ENCODE measurements at places on chromosomes 5 and 9. TPM values are rescaled to one million over a fixed set of nuclear protein-coding genes. Genes with fewer than 3 reads are reported as not detected.

Gene CSF1R
- 7.3 TPM for polyA plus RNA-seq

Gene FAM163B
- 0.27 TPM for polyA plus RNA-seq

Gene PCDHGA5
- polyA plus RNA-seq = 0.18 TPM

Gene ANKRD34B
- 0.59 TPM for polyA plus RNA-seq

- DNase-seq = no peak
- H3K36me3 ChIP-seq = peaks cover 30% of the 10 kb centered on the region
- no peak overlapping the region for H3K27ac ChIP-seq
- no peaks in the 10 kb centered on the region for H3K27me3 ChIP-seq
These were observed 14.7 kb downstream of the MAN2A1 start for GRCh38 chr5:109704282-109704952.

Gene FAM153A
- polyA plus RNA-seq = 32.7 TPM

Gene PCDHGC4
- polyA plus RNA-seq = 0.05 TPM
